ENCODE measurements at places on chromosomes 2 and 18.

GRCh38 chr2:152222975-152223637 lies 47.5 kb upstream of the STAM2 start:
- DNase-seq: no peak

GRCh38 chr2:235537587-235537986 lies 43.7 kb downstream of the AGAP1 start:
- DNase-seq: no peak

DNA sequence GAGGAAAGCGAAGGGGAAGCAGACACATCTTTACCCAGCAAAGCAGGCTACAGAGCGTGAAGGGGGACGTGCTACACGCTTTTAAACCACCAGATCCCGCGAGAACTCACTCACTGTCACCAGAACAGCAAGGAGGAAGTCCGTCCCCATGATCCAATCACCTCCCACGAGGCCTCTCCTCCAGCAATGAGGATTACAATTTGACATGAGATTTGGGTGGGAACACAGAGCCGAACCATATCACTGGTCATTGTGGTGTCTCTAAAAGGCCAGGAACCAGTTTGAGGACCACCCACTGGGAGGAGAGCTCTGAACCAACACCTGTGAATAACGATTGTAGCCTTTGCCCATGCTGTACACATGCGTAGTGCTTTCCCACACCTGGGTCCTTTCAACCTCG lies 116.6 kb upstream of the FAM136A start:
- DNase-seq: peak; percentile 7

DNA sequence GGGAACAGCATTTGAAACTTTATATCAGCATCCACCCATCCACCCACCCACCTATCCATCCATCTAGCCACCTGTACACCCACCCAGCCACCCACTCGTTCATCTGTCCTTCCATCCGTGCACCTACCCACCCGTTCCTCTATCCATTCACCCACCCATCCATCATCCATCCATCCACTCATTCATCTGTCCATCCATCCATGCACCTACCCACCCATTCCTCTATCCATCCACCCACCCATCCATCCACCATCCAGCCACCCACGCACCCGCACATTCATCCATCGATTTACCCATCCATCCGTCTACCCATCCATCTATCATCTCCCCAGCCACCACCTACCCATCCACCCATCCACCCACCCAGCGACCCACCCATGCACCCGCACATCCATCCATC lies 24.8 kb downstream of the LDLRAD4 start:
- DNase-seq: no peak

DNA sequence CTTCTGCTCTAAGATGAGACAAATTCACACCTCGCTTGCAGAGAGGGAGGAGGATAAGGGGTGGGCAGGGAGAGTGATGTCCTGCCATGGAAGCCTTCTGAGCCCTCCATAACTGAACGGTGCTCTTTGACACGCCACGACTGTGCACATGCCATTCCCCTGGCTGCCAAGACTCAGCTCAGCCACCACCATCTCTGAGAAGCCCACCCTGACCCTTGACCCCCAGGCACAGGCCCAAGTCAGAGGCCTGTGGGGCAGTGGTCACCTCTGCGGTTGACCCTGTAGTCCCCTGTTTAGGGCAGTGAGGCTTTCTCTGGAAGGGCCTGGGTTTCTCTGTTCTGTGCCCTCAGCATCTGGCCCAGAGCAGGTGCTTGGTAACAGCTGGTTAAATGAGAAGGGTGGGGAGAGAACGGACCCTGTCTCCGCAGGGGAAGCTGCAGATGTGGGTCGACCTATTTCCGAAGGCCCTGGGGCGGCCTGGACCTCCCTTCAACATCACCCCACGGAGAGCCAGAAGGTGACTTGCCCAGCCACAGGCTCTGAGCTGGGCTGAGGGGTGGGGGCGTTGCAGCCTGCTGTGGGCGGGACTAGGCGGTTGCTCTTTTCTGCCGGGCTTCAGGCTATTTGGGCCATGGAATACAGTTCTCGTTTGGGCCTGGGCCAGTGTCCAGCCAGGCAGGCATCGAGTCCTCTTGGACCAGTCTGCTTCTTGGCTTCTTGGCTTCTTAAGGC lies 215.1 kb downstream of the DYSF start:
- DNase-seq: no peak

DNA sequence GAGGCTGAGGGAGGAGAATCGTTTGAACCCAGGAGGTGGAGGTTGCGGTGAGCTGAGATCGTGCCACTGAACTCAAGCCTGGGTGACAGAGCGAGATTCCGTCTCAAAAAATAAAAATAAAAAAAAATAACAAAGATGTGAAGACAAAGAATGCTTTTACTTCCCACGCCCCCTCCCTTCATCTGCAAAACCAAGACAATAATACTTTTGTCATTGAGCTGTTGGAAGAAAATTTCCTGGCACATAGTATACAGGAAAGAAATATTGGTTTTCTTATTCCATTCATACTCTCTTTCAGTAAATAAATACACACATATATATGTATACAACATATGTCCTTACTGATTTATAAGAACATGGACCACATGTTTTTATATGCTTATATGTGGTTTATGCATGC lies 12.2 kb downstream of the GREB1 start:
- DNase-seq: no peak

DNA sequence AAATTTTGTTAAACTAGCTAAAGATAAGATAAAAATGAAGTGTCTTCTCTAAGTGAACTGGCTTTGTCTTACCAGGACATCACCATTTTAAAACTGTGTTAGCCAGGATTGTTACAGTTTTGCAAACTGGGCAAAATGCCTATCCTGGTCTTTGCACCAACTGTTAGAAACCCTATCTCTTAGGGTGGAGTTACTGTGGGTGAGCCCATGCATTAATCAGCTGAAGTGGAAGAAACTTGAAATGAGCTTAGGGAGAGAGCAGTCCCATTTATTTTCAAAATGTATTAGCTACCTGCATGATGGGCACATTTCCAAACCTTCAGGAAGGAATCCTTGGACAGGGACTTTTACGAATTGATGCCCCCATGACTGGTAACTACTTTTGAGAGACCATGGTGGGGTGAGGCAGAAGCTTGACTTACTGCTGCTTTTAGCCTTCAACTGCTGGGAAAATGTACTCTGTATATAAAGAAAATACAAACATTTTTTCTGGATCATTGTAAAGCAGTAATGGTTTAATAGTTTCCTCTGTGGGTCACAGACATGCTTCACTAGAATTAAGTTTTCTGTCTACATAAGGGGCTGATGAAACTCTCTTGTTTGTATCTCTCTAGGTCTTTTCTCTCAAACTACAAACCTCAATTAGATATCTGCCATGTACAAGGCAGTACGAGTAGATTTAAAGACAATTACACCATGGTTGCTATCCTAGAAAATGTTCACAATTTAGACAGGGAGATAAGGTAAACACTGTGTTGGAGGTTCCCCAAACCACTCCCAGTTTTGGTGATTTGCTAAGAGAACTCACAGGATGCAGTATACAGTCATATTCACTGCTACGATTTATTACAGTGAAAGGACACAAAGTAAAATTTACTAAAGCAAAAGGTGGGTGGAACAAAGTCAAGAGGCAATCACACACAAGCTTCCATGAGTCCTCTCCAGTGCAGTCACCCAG lies 321.4 kb upstream of the MMADHC start:
- no peak for DNase-seq

GRCh38 chr2:232689152-232689910 lies 7.8 kb upstream of the GIGYF2 start:
- no peak for DNase-seq

DNA sequence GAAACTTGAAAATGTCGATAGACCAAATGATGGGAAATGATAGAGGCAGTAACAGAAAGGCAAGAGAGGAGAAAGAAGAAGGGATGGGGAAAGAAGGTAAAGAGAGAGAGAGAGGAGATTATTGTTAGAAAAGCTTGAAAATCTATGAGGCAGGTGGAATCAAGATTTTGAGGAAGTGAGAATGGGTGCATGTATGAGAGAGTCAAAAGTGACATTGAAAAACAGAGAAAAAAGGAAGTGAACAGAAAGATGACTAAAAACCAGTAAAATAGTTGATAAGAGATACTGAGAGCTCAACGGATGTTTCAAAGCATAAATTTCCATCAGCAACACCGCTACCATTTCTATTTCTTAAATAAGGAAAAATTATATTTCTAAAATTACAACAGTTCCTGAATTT lies 327.4 kb upstream of the CWC22 start:
- peak; percentile 81 for DNase-seq

Measured in OCI-LY7 (cell line).